ENCODE measurements at places on chromosomes 12 and 14.

GRCh38 chr14:23115918-23116317, 3.1 kb downstream of the CEBPE start:
- no peak for DNase-seq

GRCh38 chr14:68094158-68094557, 274.6 kb downstream of the RAD51B start:
- no peak for DNase-seq

DNA sequence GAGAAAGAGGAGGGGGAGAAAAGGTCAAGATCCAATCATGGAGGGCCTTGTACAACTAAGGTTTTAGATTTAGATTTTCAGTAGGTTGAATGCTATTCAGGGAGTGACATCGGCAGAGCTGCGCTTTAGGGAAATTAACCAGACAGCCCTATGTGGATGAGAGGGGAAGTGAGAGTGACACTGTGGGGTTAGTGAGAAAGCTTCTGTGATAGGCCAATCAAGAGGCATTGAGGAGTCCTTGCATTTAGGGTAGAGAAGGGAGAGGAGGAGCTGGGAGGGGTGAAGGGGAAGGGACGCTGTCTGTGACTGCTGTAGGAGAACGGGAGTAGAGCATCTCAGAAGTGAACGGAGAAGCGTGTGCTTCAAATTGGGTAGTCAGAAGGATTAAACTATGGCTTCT, 3.4 kb downstream of the HSD17B6 start:
- DNase-seq, result peak; percentile 54

- peak; percentile 58 for DNase-seq
Observed at GRCh38 chr12:105025890-105026289, 39.8 kb downstream of the NOPCHAP1 start.

DNA sequence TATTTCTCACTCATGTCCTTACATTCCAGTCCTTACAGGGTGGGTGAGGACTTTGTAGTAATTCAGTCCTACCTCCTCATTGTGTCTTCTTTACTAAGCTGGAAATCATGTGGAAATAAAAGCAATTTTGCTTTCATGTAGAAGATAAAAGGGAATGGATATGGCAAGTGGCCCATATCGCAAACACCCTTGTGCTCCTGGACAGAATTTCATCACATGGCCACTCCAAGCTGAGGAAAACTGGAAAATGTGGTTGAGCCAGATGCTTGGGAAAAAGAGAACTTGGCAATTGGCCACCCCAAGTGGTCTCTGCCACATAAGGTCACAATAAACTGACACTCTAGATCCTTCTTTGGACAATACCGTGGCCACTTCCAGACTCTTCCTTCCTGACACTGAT, 64.2 kb upstream of the IFNG-AS1 start:
- DNase-seq, result no peak

- DNase-seq, result peak; percentile 90
Observed at GRCh38 chr14:75720842-75721498, 59.9 kb downstream of the TTLL5 start.

DNA sequence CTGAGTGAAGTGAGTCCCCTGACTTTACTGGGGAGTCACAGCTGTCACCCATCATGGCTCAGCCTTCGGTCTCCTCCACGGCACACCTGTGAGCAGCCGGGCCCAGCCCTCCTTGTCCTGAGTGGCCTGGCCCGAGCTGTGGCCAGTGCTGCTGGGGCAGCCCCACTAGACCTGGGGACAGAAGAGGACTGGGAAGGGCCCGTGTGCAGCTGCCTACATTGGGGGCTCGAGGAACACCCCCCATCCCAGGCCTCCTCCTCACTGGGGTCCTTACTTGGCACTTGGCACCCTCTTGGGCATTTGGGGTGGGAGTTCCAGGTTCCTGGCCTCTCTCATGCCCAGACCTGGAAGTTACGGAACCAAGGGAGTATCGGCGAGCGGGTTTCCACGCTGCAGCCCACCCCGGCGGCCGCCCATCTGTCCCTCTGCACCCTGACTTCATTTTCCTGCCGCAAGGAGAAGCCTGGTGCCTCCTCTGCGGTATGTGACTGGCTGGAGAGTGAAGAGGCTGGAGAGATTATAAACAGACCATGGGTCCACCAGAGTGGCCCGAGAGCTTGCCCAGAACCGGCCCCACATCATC, 179.7 kb downstream of the KIF26A start:
- DNase-seq, result no peak

All from globus pallidus (tissue), 1 donor.